HepG2 (cell line): ENCODE measurements at places on chromosomes 16 and 17. TPM values are rescaled to one million over a fixed set of nuclear protein-coding genes. Genes with fewer than 3 reads are reported as not detected.

Gene VAT1
- 143 TPM in 2 replicates for total RNA-seq

Gene ANKFN1
- not detected in 2 replicates for total RNA-seq

Gene SKAP1
- not detected in 2 replicates for total RNA-seq

Gene KPNA2
- total RNA-seq, result 305 and 410 TPM in 2 replicates

Gene SLC9A5
- total RNA-seq, result 0.15 and 0.58 TPM in 2 replicates

Gene PCGF2
- 11.6 and 11.7 TPM in 2 replicates for total RNA-seq

Gene SULT1A1
- 147 and 174 TPM in 2 replicates for total RNA-seq

Gene KRT24
- not detected in 2 replicates for total RNA-seq

GRCh38 chr17:79617740-79618382, 7.0 kb upstream of the RBFOX3 start:
- no peak for DNase-seq

DNA sequence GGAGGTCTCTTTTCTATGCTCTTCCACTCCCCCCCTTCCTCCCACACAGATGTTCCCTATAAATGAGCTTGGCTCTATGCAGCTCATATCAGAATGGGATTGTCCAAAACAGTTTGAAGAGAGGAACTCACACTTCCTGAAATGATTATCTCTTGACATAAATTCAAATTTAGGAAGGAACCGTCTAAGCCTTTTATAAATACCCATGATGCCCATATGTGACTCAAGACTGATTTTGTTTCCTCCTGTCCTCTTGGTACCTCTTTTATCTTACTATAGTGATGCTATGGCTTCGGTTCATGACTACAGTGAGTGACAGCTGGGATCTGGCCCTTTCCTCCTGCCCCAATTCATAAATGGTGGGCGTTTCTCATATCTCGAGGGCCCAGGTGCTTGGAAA, 16.6 kb upstream of the TERF2 start:
- no peak for DNase-seq

- DNase-seq, result no peak
Observed at GRCh38 chr17:4535667-4536258, 19.4 kb downstream of the MYBBP1A start.

- DNase-seq, result no peak
Observed at GRCh38 chr17:40443988-40444899, 994 bp downstream of the IGFBP4 start.

GRCh38 chr17:45143094-45143670, 5.1 kb upstream of the HEXIM1 start:
- DNase-seq, result no peak

- DNase-seq, result no peak
Observed at GRCh38 chr17:82030470-82031302, 792 bp upstream of the RAC3 start.

GRCh38 chr17:1736348-1737281, 6.1 kb upstream of the SERPINF2 start:
- peak; percentile 98 for DNase-seq

DNA sequence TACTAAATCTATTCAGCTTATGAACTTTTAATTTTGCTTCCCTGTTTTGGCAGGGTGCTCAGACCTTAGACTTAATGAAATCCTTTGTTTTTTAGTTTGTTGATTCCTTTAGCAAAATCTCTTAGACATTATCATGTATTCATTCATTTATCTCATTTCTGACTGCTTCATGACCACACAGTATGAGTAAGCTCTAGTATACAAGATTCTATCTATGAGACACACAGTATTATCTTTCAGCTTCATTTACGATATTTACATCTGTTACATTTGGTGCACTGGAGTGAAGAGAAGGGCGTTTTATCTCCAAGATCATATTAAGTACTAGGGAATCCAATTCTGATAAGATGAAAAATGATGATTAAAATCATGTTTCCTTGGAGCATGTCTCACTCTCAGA, 448.1 kb upstream of the CA10 start:
- DNase-seq, result no peak

GRCh38 chr17:45740553-45741330, 43.4 kb upstream of the CRHR1 start:
- DNase-seq, result peak; percentile 35

GRCh38 chr16:88834670-88835069, 22.1 kb downstream of the GALNS start:
- DNase-seq, result no peak

GRCh38 chr16:65538976-65539375, 417.1 kb upstream of the CDH11 start:
- no peak for DNase-seq

DNA sequence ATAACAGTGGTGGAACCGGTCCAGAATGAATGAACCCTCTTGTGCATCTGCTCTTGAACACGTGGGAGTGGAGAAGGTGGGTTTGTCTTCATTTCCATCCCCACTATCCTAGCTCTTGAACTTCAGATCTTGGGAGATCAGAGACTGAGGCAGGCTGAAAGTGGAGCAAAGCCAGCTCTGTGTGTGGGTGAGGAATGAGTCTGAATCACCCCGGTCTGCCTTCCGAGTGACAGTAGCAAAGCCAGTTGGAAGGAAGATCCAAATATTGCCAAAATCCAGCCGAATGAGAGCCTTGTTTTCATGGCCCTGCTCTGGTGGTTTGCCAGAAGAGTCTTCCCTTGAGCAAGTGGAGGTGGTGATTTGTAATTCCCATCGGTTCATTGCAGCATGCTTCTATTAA, 29.0 kb upstream of the ASIC2 start:
- DNase-seq, result no peak
